Activated CD8-positive, alpha-beta T cell treated with anti-CD3 and anti-CD28 coated beads, Interleukin-2, amount 10 ng/mL, durations not matched to agents 7 days and 5 days (primary cell): ENCODE measurements at places on chromosomes 5 and 9.

DNA sequence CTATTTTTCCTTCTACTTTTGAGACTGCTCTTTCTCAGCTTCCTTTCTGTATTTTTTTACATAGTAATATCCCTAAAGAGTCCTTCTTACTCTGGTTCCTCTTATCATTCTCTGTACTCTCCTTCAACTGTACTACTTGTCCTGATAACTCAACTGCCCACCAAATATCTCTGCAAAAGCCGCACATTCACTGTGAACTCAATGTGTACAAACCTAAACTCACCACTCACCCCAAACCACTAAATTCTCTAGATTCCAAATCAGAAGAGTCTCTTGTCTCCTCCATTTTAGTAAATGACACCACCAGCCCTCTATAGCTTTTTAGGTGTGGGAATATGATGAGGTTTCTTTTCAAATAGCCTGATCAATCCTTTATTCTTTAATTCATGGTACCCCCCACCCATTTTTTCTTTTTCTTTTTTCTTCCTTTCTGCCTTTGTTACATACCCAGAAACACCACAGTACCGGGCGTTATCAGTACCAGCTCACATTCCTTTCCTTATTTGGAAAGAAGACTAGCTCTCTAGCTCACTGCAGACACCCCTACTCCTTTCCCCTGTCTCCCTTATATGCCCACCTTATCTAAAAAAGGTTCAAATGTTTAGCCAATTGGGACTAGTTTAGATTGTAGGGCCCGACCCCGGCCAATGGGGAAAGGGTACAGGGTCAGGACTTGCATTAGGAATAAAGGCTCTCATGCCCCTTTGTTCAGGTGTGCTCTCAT, 63.1 kb upstream of the RANBP6 start:
- no peak for DNase-seq

- DNase-seq = no peak
These were observed 89.5 kb downstream of the CDH9 start for GRCh38 chr5:26948921-26949320.

DNA sequence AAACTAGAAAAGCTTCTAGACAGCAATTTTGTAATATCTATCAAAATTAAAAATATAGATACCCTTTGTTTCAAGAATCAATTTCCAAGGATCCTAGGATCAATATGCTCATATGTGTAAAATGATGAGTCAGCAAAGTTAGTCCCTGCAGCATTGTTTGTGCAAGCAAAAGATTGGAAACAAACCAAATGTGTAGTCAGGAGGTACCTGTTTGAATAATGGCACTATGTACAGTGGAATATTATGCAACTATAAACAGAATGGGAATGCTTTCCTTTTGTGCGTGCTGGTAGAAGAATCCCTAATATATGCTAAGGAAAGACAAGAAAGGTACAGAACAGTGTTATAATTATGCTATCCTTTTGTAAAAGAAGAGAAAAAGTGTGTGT, 58.5 kb upstream of the PJA2 start:
- DNase-seq = no peak

DNA sequence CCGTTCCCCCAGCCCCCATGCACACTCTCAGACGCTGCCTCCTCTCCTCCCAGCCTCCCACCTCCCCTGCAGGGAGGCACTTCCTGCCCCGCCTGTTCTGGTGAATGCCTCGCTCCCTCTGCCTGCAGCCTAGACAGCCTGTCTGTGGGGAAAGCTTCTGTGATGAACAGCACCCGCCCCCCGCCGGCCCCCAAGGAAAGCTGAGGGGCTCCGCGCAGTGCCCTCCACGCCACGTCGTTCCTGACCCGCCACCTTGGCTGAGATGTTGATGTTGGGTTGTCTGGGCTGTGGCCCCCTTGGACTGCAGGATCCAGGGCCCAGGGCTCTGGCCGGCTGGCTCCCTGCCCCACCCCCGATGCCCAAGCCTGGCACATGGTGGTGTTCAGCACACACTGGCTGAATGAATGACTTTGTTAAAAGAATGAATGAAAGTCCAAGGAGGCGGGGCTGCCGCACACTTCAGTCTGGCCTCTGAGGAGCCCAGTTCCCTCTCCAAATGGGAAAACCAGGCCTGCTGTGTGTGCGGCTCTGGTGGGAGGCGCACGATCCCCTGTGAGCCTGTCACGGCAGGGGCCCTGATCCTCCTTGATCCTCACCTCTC, 2.1 kb upstream of the MYMK start:
- no peak for DNase-seq

- no peak for DNase-seq
These were observed 28.8 kb downstream of the GARNL3 start for GRCh38 chr9:127293328-127293727.

GRCh38 chr5:139061856-139062255, 136.3 kb downstream of the SIL1 start:
- DNase-seq = no peak

DNA sequence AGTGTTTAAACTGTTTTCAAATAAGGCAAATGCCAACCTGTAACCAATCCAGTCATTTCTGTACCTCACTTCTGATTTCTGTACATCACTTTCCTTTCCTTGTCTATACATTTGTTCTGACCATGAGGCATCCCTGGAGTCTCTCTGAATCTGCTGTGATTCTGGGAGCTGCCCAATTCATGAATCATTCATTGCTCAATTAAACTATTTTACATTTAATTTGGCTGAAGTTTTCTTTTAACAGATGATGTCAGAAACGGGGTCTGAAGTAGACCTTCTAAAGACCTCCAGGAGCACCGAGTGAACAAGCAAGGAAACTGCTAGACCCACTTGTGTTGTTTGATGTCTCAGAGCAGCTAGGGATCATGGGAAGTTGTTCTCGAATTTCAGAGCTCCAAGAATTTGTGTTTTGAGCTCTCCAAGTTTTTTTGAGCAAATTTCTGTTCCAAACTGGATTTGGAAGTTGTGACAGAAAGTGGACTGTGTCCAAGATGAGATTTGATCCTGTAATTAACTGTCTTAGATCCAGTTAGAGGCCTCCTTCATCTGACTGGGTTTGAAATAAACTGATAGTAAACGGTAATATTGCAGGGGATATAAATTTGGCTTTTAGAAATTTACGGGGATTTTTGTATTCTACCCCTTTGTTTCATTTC, 490.8 kb upstream of the ST8SIA4 start:
- no peak for DNase-seq

DNA sequence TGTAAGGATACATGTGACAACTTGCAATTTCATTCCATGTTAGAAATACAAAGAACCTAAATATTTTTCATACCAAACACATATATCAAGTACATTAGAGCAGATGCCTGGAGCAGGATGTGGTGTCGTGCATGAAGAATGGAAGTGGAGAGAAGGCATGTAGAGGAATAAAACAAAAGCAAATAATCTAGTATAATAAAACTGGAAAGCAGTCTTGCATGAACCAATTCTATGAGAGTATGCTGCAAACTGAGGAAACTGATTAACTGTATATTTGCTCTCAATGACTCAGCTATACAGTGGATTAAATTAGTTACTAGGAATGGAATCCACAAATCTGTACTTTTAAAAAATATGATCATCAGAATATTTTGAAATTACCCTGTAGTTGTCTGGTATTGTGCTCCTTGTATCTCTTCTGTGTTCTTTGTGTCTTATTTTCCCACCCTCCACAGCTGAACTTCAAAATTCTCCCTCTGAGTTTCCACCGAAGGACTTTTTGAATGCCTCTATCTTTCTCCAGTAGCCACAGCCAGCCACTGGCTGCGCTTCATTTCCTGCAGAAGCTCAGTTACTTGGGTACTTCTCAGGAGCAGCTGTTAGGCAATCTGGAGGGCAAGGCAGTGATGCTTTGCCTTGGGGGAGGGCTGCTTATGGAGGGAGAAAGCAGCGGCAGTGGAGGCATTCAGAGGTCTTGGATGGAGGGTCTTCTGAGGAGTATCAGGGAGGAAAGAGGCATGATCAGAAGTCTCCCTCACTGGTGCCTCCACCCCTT, 608.0 kb downstream of the BRINP1 start:
- no peak for DNase-seq

DNA sequence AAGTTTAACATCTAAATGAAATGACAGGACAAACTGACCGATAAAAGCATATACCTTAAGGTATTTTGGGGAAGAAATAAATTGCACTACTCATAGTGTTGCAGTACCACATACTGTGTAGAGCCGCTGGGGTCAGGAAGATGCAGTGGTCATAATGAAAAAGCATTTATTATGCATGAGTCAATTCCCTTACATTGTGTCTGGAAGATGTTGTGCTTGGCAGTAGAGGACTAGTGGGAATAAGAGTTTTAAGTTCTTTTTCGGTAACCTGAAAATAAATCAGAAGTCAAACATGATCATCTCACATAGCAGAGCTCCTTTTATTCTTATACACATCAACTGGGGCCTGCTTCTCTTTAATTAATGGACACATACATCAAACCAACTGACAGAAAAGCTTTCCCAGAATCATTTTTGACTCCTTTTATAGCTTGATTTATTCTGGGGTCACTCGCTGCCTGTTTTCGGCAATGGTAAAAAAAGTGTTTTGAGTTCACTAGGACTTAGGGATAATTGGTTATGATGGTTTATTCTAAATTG, 262.5 kb upstream of the CHD1 start:
- DNase-seq = no peak

DNA sequence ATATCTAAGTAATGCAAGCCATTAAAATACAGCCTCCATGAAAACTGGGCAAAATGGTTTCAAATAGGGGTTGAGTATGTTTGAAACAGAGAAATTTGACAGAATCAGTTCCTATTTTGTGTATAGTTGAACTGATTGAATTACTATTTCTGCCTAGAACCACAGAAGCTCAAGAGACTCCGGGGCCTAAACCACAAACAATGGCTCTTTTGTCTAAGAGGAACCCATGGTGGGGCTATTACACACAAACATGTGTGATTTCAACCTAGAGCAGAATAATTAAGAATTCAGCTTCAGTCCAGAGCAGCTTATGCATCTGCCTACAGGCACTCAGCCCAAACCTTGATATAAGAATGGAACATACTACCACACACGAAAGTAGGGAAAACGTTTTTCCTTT, 171.2 kb upstream of the MPDZ start:
- no peak for DNase-seq

DNA sequence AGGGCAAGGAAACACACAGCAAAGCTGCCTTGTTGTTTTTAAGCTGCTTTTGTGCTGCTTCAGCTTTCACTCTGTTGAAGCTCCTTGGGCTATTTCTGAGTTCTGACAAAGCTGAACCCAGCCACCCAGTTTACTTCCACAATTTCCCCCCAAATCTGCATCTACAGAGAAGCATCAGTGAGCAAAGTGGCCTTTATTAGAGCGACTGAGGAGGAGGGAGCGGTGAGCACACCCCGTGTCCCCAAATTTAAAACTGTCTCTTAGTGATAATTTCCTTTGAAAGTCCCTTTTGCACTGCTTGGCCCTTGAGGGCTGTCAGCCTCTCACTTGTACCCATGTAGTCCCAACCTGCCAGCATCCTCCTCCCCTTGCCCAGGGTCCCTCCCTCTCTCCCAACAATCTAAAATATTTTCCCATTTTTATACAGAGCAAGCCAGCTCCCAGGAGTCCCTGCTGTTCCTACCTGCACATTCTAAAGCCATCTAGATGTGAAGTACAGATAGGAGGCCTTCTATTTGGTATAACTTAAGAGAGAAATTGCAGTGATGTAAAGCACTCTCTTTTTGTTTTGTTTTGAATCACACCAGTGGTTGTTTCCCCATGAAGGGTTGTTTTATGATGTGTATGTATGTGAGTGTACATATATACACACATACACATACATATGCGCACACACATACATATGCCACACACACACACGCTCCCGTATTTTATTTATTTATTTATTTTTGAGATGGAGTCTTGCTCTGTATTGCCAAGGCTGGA, 313.5 kb downstream of the TLE4 start:
- DNase-seq = no peak

DNA sequence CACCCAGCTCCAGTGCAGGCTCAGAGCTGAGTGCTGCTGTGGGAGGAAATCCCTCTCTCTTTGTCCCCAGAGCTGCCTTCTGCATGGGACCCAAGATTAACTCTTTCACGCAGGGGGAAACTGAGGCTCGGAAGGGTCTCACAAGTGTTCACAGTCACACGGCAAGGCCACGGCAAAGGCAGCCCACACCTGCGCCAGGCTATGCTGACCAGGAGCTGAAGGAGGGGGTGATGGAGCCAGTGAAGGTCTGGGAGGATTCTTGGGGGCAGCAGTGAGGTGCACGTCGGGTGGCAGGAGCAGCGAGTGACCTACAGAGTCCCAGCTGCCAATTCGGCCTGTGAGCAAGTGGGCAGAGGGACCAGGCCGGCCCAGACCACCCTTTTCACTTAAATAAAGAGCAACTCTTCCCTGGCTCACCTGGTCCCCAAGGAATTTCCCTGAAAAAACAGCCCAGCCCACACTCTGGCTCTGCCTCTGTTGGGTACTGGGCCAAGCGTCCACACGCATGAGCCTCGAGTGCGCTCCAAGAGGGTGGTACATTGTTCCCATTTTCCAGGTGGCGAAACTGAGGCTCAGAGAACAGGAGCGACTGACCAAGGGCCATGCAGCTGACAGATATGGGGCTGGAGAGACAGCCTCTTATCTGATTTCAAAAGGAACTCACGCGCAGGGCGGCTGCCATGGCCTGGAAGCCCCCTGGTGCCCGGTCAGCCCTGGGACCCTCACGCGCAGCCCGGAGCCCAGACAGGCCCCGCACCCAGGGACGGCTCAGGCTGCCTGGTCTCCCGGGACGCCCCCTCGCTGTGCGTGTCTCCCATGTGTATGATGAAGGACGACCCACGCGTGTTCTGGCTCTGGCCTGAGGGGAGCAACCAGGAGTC, 28.2 kb downstream of the SARDH start:
- DNase-seq = no peak

GRCh38 chr5:39876146-39876545, 451.4 kb upstream of the DAB2 start:
- DNase-seq = no peak

DNA sequence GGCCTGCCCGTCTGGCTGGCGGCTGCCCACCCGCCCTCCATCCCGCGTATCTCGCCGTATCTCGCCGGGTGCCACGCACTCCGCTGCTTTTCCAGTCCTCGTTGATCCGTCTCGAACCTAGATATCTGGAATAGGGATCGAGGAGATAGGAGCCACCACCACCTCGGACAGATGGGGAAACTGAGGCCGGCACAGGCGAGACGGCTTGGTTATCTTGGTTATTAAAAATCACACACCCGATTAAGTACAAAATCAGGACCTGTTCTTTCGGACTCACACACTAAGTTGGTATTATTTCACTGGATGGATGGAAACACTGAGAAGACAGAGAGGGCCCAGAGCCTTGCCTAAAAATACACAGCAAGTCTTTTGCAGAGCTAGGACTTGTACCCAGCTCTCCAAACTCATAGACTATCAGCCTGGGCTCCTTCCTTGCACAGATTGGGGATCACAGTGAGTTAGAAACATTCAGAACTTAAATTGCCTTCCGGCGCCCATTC, 678 bp downstream of the SLC26A2 start:
- no peak for DNase-seq

DNA sequence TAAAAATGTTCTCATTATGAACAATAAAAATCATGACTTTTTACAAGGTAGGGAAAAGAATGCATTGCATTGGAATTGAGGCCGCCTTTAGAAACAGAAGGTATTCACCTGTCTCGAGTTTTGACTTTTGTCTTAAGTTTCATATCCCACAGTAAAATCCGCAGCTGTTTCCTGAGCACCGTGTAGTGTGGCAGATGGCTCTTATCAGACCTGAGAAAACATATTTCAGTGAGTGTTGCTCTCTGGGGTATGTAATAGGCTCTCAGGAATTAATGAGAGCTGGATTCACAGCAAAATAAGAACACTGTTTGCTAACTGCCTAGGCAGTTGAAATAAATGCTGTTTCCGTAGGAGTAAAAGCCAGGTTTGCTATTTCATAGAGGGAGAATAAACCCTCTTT, 221.4 kb downstream of the CFAP90 start:
- DNase-seq = no peak

- no peak for DNase-seq
These were observed 392.8 kb downstream of the DNAH5 start for GRCh38 chr5:13551645-13552044.
